ENCODE measurements at places on chromosomes 1 and 21.
A peak's percentile ranks its signal among the peaks of the same experiment; 100 is the strongest.

DNA sequence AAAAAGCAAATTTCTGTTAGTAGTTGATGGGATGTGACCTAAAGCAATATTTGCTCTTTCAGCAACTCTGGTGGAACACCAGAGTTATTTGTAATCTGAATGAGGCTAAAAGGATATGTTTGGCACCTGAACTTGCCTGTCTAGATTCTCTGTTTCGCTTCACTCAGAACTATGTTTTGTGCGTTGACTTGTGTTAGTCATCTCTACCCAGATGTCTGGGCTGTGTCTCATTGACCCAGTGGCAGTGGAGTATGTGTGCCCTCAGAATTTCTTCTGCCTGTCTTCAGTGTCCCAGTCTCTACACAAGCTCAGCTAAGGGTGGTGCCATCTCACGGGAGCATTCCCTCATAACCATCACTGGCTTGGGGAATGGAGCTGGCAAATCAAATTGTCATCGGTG, 13.9 kb downstream of the KCNK1 start:
- DNase-seq = no peak

GRCh38 chr21:34728479-34728878, 59.7 kb downstream of the CLIC6 start:
- no peak for DNase-seq

DNA sequence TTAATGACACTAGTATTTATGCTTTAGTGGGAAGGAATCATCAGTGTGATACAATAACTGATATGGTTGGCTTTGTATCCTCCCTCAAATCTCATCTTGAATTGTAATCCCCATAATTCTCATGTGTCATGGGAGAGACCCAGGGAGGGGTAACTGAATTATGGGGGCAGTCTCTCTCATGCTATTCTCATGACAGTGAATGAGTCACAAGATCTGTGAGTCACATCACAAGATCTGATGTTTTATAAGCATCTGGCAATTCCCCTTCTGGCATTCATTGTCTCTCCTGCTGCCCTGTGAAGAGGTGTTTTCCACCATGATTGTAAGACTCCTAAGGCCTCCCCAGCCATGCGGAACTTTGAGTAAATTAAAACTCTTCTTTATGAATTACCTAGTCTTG, 1760.3 kb downstream of the NCAM2 start:
- DNase-seq = no peak

DNA sequence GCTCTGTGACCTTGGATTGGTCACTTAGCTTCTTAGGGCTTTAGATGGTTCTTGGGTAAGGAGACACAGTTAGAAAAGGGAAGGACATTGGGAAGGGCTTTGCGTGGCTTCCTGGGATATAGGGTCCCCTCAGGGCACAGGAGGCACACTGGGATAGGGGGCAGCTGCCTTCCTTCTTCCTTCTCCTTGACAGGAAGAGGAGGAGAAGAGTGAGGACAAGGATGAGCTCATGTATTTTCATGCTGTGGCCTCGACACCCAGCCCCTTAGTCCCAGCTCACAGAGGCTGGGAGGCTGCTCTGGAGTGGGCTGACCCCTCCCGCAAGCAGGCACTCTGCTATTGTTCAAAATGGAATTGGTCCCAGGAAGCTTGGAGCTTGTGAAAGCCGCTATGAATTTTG, 45.7 kb upstream of the POU3F1 start:
- DNase-seq = peak; percentile 45

- no peak for DNase-seq
These were observed 5.7 kb downstream of the SMG5 start for GRCh38 chr1:156276966-156277381.

- DNase-seq = no peak
These were observed 2.6 kb upstream of the RAB7B start for GRCh38 chr1:206005778-206006180.

- no peak for DNase-seq
These were observed 320.2 kb upstream of the NFIA start for GRCh38 chr1:60762176-60762575.

GRCh38 chr21:33202464-33203363, 27.0 kb upstream of the IFNAR2 start:
- no peak for DNase-seq

- DNase-seq = no peak
These were observed 191.6 kb downstream of the HIVEP3 start for GRCh38 chr1:41726899-41727748.

GRCh38 chr21:14527696-14528652, 18.1 kb downstream of the SAMSN1 start:
- no peak for DNase-seq

- no peak for DNase-seq
These were observed 664.7 kb upstream of the NEGR1 start for GRCh38 chr1:72946903-72947499.

DNA sequence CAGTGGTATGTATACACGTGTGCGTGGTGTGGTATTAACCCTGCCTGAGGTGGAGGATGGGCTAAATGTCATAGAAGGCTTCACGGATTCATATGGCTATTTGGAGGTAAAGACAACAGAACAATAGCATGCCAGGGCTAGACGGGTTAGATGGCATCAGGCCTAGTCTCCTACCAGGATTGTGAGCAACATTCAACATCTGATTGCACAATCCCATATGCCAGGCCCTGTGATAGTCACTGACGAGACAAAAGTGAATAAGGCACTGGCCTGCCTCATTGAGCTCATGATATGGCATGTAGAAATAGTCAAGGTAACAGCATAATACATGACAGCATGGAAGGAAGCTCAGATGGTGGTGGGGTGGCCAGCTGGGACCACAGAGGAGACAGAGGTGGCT, 167.1 kb upstream of the BEND5 start:
- DNase-seq = no peak

DNA sequence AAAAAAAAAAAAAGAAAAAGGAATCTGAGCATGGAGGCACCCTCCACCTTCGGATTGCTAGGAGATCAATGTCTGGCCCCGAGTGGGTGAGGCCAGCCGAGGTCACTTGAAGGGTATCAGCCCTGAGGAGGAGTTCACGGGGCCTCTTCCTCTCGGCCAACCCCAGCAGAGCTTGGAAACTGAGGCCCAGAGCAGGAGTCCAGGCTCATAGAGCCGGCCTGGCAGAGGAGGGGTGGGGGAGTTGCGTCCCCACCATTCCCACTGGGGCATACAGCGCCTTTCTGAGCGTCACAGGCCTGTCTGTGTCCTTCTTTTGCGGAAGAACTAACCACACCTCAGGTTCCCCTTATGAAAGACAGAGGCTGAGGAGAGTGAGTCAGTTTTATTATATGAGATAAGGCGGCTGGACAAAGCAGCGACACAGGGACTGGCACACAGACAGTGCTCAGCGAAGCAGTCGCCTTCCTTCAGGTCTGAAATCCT, 17.1 kb upstream of the EPHA2 start:
- no peak for DNase-seq

DNA sequence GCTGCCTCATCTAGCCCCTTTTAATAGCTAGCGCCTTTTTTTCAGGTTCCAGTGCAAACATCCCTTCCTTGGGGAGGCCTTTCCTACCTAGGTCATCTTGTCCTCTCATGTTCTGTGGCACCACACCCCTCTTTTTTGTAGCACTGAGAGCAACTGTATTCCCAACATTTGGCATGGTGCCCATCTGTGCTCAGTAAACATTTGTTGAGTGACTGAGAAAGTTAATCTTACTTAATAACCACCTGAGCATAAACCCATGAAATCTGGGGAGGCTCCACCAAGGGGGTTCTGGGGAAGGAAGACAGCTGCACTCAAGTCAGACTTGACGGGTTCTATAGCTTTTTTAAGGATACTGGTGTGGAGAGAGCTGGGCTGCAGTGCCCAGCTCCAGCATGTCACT, 90.0 kb downstream of the NOS1AP start:
- no peak for DNase-seq

- DNase-seq = no peak
These were observed 232.1 kb downstream of the TPR start for GRCh38 chr1:186142916-186143315.

DNA sequence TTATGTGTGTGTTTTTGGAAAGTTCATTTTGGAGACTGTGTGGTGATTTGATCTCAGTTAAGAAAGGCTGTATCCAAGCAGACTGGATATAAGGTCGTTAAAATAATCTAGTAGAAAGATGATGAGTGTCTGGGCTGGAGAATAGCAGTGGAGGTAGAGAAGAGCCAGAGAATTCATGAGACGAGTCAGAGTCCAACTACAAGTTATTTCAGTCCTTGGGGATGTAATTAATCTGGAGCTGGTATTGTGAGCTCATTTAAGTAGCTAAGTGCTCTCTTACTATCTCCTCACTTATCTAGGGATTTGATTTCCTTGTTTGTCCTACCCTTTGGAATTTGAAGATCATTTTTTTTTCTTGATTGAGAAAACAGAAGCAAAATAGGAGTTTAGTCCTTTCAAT, 1219.0 kb upstream of the ADGRL4 start:
- DNase-seq = no peak

- no peak for DNase-seq
These were observed 151.4 kb upstream of the C1orf105 start for GRCh38 chr1:172269084-172269483.

- DNase-seq = no peak
These were observed 456 bp upstream of the SMYD2 start for GRCh38 chr1:214280386-214281020.

DNA sequence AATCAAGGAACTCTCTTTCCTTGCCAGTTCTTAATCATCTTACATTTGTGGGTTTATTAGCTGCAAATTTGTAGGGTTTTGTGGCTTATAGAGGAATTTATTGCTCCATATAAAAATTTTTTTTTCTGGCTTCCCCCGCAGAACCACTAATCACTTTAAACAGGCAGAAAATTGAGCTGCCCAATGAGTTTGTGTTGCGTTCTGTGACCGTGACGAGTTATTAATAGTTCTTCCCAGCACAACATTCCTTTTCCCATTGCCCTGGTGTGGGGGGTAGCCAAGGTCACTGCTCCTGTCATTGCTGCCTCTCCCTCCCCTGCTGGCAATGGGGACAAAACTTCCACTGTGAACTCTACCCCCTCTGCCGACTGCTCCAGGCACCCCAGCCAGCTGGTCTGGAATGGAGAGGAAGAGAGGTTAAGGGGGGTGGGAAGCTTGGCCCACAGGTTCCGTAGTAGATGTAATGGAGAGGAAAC, 55.1 kb downstream of the UBE2T start:
- no peak for DNase-seq

DNA sequence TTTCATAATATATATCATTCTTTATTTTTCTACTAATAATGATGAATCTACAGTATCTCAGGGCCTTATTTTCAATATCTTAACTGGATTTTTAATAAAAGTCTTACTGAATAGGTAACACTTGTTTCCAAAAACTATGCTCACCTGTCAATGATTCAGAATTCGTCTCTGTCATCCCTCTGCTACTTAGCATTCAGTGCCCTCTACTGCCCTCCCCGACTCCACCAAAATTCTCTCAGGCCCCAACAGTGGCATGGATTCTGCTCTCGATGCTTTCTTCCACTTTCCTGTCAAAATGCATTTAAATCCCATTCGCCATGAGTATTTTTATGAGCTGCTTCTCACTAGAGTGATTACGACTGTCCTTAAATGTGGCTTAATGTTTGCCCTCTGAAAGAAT, 10.5 kb upstream of the BACH1 start:
- no peak for DNase-seq

DNA sequence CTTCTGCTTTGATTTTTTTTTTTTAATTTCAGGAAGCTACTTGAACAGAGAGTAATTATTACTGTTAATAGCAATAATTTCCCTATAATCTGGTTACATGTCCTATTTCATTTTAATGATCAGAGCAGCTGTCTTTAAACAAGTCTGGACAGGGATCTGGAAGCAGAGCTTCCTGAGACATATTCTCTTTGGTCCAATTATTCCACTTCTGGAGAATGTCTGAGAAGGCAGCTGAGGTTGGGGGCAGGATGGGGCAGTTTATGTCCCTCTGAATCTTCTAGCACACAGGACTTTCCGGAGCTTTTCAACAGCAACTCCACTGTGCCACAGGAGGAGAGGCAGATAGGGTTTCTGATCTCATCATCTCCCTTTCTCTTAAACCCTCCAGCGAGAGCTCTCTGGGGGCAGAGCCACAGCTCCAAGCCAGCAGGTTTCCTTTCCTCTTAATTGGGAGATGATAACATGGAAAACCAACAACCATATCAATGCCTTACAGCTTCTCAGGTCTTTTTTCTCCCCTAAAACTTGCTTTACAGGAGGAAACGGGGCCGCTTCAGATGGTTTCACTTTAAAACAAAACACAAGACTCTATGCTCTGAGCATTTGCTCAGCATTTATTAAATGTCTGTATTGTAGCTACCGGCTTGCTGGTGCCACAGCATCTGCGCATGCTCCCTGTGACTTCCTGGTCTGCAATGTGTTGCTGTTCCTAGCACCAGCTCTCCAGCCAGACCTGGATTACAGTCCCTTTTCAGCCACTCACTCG, 425.7 kb upstream of the USP24 start:
- DNase-seq = no peak

- no peak for DNase-seq
These were observed 115.4 kb downstream of the SMYD2 start for GRCh38 chr1:214396330-214396729.

- no peak for DNase-seq
These were observed 187.0 kb downstream of the ETS2 start for GRCh38 chr21:38992737-38993136.

- no peak for DNase-seq
These were observed 914 bp downstream of the ZNF326 start for GRCh38 chr1:89995598-89996449.

- DNase-seq = peak; percentile 69
These were observed 14.7 kb upstream of the TNFRSF8 start for GRCh38 chr1:12048372-12048771.

- no peak for DNase-seq
These were observed 256.4 kb downstream of the FOXD2 start for GRCh38 chr1:47694011-47694890.

DNA sequence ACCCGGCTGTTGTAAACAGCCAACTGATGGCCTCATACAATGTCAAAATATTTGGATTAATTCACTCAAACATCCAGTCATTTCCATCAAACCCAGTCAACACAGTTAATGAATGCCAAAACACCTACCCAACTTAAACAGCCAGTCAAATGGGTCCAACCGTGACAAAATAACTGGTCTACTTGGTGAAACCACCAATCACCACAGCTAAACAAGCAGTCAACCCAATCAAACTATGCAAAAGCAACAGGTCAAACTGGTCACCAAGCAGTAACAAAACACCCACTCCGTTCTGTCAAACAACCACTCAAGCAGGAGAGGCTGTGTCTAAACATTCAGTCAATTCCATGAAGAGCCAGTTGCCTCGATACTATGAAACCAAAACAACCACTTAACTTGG, 119.2 kb downstream of the FOXD2 start:
- DNase-seq = no peak

- no peak for DNase-seq
These were observed 5.4 kb downstream of the CNTN2 start for GRCh38 chr1:205048382-205048781.

- no peak for DNase-seq
These were observed 75.7 kb downstream of the DISC1 start for GRCh38 chr1:231702331-231702730.

DNA sequence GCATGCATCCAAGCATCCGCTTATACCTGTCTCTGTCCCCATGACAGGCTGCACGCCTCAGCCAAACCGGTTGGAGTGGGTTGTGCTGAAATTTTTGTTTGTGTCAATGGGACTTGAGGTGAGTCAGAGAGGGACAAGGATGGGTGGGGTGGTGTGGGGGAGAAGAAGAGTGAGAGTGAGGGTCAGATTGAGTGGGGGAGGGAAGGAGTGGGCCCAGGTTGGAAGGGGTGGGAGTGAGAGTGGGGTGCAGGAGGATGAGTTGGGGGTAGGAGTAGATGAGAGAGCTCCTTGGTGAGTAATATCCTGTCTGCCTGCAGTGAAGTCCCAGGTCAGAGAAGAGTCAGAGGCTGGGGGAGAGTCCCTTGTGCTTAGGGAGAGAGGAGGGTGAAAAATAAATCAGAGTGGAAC, 3.3 kb upstream of the NECTIN4 start:
- no peak for DNase-seq

Data from brain (organoid and tissue), 16 donors.